ENCODE measurements at places on chromosomes 1 and 21.

DNA sequence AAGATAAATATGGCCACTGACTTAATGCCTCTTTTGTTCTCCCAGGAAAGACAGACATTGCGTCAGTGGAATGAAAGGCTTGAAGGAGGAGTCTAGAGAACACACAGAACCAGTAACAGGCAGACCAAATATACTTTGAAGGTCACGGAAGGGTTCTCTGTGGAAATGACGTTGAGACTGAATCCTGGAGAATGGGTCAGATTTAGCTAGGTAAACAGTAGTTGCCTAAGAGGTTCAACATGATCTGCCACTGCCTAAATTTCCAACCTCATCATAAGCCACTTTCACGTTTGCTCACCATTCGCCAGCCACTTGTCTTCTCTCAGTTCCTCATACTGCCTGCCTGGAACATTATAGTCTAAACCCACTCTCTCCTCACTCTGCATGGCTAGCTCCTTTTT is 20.5 kb downstream of the PLA2G4A start:
- no peak for DNase-seq

GRCh38 chr1:86687595-86687994 is 16.8 kb upstream of the SH3GLB1 start:
- no peak for DNase-seq

DNA sequence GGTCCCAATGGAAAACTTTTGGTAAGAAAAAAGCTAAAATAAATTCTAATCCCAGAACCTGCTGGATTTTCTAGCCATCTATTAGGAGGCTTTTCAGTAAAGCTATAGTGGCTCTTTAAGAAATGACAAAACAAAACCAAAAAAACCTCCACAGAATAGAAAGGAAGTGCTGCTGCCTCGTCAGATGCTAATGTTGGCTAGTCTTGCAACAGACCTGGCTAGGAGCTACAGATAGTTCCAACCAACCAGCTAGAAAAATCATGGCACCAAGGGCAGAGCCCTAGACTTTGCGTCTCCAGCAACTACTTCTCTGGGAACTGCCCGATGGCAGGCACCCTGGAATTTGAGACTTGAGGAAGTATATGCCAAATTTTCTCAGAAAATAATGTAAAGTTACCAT is 7.6 kb downstream of the CD101 start:
- no peak for DNase-seq

DNA sequence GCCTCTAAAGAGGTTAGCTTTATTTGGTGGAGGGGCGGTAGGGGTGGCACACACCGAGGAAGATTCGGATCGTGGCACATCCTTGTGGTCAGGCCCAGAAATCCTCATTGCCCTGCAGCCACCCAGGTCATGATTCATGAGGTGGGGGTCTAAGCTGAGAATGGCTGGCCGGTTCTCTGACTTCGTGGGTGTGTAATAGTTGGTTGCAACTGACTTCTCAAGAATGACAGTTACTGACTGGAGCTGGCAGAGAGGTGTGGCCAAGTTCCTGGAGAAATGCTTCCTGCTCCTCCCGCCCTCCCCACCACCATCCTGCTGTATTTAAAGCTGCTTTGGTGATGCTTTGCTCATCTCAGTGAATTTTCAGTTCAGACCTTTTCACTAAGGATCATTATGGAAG is 198.6 kb downstream of the KIF26B start:
- DNase-seq: no peak

DNA sequence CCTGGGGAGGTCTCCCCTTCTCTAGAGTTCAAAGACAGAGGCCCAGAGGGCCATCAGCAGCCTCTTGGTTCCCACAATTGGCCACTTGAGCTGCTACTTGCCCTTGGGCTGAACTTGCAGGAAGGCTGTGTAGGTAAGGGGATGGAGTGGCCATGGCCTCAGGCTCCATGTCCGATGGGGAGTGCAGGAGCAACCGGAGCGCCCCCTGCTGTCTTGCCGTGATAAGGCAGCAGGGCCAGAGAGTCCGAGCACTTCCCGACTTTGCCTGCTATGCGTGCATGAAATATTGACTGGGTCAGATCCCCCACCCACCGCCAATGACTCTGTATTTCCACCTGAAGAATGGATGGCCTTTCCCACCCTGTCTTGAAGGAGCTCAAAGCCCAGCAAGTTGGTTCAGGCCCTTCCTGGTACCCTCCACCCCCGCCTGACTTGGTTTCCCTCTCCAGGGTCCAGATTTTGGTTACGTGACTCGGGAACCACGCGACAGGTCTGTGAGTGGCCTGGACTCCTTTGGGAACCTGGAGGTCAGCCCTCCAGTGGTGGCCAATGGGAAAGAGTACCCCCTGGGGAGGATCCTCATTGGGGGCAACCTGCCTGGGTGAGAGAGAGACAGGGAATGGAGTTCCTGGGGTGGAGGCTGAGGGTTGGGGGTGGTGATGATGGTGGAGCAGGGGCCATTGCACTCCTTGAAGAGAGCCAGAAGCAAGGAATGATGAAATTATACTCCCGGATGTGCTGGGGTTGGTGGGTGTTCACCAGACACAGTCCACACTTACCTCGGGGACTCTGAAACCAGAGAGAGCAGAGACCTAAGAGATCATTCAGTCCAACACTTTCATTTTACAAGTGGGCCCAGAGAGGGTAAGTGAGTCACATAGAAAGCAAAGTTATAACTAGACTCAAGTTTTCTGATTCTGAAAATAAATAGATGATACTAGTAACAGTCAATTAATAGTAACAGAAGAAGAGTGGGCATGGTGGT is 25.6 kb downstream of the PADI3 start:
- no peak for DNase-seq

DNA sequence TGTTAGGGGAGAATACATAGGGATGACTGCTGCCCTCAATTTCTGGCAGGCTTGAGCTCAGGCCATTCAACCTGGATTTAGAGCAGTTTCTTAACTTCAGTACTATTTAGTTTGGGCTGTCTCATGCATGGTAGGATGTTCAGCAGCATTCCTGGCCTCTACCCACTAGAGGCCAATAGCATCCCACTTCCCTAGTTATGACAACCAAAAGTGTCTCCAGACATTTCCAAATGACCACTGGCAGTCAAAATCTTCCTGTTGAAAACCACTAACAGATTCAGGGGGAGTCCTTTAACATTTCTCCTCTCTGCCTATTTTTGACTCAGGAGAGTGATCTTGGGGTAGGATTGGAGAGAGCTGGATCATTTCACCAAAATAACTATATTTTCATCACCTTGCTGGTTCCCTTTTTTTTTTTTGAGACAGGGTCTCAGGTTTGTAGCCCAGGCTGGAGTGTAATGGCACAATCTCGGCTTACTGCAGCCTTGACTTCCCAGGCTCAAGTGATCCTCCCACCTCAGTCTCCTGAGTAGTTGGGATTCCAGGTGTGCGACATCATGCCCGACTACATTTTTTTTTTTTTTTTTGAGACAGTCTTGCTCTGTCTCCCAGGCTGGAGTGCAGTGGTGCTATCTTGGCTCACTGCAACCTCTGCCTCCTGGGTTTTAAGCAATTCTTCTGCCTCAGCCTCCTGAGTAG is 8.7 kb downstream of the GNAT2 start:
- no peak for DNase-seq

GRCh38 chr1:240086726-240087125 is 5.0 kb upstream of the FMN2 start:
- DNase-seq: no peak

Data from dorsolateral prefrontal cortex (tissue), 122 donors.